ENCODE measurements at places on chromosomes 5 and 9.

GRCh38 chr5:9361835-9362234, 184.0 kb downstream of the SEMA5A start:
- peak; percentile 36 for DNase-seq

DNA sequence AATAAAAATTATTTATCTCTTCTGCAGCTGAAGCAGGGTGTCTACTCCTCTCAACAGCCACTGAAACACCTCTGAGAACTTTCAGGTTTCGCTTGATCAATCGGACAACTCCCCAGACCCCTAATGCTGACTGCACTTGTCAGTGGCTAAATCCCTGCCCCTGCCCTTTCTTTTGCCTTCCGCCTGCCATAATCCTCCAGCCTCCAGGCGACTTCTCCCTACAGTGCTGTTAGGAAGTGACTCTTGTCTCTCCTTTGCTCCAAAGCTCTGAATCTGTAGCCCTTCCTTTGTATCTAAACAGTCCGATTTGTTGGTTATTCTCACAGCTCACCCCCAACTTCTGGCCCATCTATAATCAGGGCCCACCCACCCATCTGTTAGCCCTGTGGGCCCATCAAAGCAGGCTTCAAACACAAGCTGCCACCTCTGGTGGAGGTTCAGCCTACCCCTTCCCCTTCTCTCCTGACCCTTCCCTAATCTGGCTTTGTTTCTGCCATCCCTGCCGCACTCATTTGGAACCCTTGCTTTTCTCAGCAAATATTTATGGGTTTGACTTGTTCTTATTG, 53.7 kb upstream of the IFNK start:
- DNase-seq: no peak

- DNase-seq: no peak
These were observed 115.2 kb downstream of the BOD1 start for GRCh38 chr5:173501271-173501670.

- DNase-seq: no peak
These were observed 1.0 kb downstream of the GGTA1 start for GRCh38 chr9:121498487-121499176.

DNA sequence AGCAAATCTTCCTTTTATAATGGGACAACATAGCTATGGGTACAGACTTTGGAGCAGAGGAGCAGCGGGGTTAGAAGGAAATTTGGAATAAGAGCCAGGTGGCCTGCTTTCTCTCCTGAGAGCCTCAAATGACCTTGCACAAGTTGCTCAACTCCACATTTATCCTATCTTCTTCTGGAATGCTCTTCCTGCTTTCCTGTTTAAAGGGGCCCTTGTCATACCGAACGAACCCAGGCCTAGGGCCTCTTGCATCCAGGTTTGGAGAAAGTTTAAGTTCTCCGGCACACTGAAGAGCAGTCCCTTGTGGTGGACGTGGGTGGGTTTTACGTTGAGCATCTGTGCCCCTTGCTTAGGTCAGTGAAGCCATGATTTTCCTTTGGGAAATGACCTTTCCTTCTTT, 197.9 kb upstream of the NR3C1 start:
- no peak for DNase-seq

DNA sequence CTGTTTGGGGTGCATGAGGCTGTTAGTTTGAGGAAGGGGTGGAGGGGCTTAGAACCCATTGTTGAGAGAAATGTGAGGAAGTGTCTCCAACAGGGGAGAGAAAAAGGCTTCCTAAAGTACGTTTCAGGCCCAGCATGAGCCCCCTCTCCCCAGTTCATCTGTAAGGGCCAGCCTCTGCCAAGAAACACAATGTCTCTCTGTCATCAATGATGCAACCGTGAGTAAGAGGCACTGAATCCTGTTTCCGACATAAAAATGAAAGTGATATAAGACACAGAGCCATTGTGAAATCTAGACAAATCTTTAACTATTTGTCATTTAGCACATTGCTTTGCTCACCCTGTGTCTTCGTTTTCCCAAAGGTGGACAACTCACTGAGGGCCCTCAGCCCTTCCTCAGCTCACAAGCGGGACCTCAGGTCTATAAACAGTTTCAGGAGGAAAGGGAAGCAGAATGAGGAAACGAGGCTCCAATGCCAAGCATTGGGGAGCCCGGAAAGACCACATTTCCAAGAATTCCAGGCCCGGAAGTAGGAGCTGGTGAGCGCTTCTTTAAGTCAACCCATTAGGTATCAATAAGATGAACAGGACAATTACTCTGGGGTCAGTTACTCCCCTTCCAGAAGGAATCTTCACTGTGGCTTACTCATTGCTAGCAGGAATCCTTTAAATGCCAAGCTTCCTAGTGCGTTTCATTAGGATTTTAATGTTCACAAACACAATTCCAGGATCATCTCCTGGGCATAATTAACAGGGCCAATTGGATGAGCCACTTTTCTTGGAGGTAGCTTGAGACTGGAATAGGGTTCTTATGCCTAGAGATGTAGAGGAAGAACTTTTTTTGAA, 59.0 kb upstream of the KLF4 start:
- DNase-seq: no peak

GRCh38 chr9:22055090-22055489, 46.0 kb upstream of the CDKN2B start:
- no peak for DNase-seq

GRCh38 chr9:133477992-133478850, 678 bp downstream of the SLC2A6 start:
- no peak for DNase-seq

- no peak for DNase-seq
These were observed 380.7 kb downstream of the MRPS30 start for GRCh38 chr5:45189481-45189880.

DNA sequence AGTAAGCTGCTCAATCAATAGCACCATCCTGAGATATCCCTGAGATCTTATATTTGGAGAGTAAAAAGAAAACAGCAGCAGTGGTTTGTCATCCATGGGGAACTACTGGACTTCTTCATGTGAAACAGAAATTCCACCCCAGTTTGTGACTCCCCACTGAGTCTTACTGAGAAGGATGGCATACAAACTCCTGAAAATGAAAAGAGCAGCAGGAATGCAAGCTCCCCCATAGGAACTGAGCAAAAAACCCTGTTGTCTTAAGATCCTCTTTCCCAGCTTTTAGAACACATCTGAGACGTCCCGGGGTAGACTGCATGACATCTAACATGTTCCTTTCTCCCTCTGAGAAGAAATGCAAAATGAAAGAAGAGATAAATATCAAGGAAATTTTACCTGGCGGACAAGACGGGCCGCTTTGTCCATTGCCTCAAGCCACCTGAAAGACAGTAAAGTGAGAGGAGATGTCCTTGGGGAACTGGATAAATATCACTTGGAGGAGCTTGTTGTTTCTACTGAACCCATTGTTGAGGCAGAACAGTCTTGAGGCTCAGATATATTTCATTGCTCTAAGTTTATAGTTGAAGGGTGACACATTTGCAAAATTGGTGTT, 117.1 kb downstream of the NUDT12 start:
- no peak for DNase-seq

GRCh38 chr9:110116543-110116885, 91.4 kb downstream of the C9orf152 start:
- DNase-seq: no peak

DNA sequence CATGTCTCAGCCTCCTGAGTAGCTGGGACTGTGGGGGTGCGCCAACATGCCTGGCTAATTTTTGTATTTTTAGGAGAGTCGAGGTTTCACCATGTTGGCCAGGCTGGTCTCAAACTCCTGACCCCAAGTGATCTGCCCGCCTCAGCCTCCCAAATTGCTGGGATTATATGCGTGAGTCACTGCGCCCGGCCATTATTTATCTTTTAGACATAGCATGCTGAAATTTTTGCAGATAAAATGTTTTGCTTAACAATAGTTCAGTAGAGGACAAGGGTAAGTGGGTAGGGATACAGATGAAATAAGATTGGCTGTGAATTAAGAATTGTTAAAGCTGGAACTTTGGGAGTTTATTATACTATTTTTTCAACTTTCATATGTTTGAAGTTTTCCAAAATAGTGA, 150.8 kb upstream of the GRHPR start:
- no peak for DNase-seq

- no peak for DNase-seq
These were observed at the start of gene EFNA5 for GRCh38 chr5:107670932-107671741. Gene EFNA5, minus strand, starts transcription at chr5:107670937.

GRCh38 chr5:115461506-115462290, 82.9 kb downstream of the FEM1C start:
- DNase-seq: no peak

DNA sequence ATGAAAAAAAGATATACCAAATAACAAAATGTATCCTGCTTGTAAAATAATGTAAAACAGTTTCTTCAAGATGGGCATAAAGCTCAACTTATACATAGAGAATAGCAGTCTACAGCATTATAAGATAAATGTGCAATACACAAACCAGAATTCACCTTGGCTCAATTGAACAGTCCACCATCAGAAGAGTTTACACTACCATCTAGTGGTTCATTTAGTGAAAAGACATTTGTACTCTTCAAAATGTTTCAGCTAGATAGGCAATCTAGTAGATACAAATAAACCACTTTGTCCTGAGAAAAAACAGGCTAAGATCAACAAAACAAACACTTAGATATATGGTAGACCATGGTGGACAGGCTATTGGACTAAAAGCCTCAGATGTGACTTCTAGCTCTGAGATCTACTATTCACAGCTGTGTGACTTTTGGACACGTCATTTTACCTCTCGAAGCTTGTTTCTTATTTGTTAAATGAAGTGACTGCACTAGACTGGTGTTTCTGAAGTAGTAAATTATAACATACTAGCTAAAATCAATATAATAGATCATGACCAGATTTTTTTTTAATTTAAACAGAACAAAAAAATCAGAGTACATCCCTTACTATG, 22.1 kb upstream of the TPD52L3 start:
- no peak for DNase-seq

- no peak for DNase-seq
These were observed 55.9 kb downstream of the TMC1 start for GRCh38 chr9:72577212-72577753.

GRCh38 chr9:9612270-9612669, 1000.5 kb downstream of the PTPRD start:
- peak; percentile 8 for DNase-seq
